ENCODE measurements at places on chromosomes 7 and 10. TPM values are rescaled to one million over a fixed set of nuclear protein-coding genes. Genes with fewer than 3 reads are reported as not detected.
A peak's percentile ranks its signal among the peaks of the same experiment; 100 is the strongest.

- peak; percentile 85 for DNase-seq
These were observed 245.9 kb downstream of the KCNMA1 start for GRCh38 chr10:77391605-77392235.

GRCh38 chr7:98119256-98119918 is 12.7 kb downstream of the LMTK2 start:
- peak; percentile 70 for DNase-seq

GRCh38 chr7:99096124-99096887 is 47.6 kb downstream of the SMURF1 start:
- no peak for DNase-seq

DNA sequence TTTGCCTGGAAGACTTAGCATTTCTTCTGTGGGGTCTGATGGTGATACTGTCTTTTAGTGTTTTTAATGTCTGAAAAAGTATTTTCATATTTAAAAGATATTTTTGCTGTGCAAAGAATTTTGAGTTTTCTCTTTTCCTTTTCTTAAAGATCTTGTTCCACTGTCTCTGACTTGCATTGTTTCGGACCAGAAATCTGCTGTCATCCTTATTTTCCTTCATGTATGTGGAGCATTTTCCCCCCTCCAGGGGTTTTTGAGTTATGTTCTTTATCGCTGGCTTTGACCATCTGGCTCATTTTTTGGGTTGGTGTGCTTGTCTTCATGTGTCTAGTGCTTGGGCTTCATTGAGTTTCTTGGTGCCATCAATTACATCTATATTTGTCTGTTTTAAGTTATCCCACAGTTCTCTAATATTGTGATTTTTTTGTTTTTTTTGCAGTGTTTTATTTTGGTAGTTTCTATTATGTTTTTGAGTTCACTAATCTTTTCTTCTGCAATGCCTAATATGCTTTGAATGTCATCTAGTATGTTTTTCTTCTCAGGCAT is 119.9 kb downstream of the MGMT start:
- DNase-seq = no peak

- no peak for DNase-seq
These were observed 283.3 kb upstream of the SEMA3A start for GRCh38 chr7:84477786-84478478.

GRCh38 chr7:155295511-155295910 is 2.2 kb upstream of the INSIG1 start:
- DNase-seq = no peak

- DNase-seq = no peak
These were observed 295.9 kb downstream of the PLXNA4 start for GRCh38 chr7:132280335-132280734.

GRCh38 chr7:132367004-132367403 is 209.3 kb downstream of the PLXNA4 start:
- DNase-seq = no peak

Gene CFAP46
- total RNA-seq = 0.48 TPM
